Glutamatergic neuron (in vitro differentiated cells): ENCODE measurements at places on chromosomes 11 and 22. TPM values are rescaled to one million over a fixed set of nuclear protein-coding genes. Genes with fewer than 3 reads are reported as not detected.

- no peak for DNase-seq
- H3K4me1 ChIP-seq: no peaks in the 10 kb centered on the region
- H3K4me3 ChIP-seq: no peak overlapping the region
- H3K27ac ChIP-seq: no peak overlapping the region
Measured at GRCh38 chr11:109993786-109994185, 99.4 kb upstream of the ZC3H12C start.

The PNPLA5 gene
- total RNA-seq: not detected

The TOM1 gene
- 40.6 TPM for total RNA-seq

DNA sequence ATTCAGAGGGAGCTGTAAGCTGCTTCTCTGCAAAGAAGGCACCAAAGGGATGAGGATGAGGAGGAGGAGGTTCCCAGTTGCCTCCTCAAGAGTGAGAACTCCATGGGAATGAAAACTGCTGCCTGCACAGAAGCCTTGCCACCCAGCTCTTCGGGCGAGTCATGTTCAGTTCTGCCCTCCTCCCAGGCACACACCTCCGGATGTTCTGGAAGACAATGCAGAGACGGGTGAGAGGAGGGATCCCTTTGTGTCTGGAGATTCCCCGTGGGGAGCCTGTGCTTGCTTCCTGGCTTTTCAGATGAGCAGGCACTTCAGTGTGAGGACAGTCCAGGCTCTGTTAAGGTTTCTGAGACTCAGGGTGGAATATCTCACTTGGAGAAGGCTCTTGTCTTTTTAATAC lies 295.6 kb downstream of the DDX10 start:
- H3K27ac ChIP-seq: no peak overlapping the region
- H3K27me3 ChIP-seq: no peaks in the 10 kb centered on the region
- no peak overlapping the region for H3K4me3 ChIP-seq

GRCh38 chr11:72833811-72834493 lies 19.7 kb downstream of the ATG16L2 start:
- H3K4me3 ChIP-seq: no peak overlapping the region
- H3K27ac ChIP-seq: no peak overlapping the region
- peaks cover 11% of the 10 kb centered on the region for H3K4me1 ChIP-seq
- H3K36me3 ChIP-seq: no peaks in the 10 kb centered on the region
- H3K27me3 ChIP-seq: peaks cover 1% of the 10 kb centered on the region
- no peak for DNase-seq

The PSMD13 gene
- total RNA-seq: 136 TPM

DNA sequence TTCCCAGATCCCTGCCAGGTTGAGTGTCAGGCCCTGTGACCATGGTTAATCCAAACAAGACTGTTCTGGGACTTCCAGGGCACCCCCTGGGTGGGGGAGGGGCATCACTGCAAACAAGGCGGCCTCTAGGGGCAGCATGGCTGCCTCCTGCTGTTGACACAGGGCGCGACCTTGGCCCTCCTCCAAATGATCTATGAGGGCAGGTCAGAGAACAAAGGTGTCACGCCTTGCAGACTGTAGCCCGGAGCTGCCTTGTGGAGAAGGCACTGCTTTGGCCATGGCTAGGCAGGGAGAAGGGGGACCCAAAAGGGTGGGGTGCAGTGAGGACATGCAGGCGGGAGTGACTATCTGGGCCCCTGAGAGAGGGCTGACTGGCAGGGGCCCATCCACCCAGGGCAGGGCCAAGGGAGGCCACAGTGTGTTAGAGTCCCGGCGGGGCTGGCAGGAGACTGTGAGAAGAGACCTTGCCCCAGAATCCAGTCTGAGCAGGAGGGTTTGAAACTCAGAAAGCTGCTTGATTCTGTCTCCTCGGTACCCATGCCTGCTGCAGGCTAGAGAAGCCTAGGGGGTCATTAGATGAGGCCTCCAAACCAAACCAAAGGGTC lies 35.6 kb downstream of the KCNC1 start:
- H3K36me3 ChIP-seq: no peaks in the 10 kb centered on the region
- peaks cover 17% of the 10 kb centered on the region for H3K4me1 ChIP-seq
- DNase-seq: peak; percentile 31

- DNase-seq: no peak
- H3K4me1 ChIP-seq: no peaks in the 10 kb centered on the region
- no peak overlapping the region for H3K4me3 ChIP-seq
- no peaks in the 10 kb centered on the region for H3K36me3 ChIP-seq
Measured at GRCh38 chr11:94193288-94193687, 64.6 kb downstream of the PANX1 start.

DNA sequence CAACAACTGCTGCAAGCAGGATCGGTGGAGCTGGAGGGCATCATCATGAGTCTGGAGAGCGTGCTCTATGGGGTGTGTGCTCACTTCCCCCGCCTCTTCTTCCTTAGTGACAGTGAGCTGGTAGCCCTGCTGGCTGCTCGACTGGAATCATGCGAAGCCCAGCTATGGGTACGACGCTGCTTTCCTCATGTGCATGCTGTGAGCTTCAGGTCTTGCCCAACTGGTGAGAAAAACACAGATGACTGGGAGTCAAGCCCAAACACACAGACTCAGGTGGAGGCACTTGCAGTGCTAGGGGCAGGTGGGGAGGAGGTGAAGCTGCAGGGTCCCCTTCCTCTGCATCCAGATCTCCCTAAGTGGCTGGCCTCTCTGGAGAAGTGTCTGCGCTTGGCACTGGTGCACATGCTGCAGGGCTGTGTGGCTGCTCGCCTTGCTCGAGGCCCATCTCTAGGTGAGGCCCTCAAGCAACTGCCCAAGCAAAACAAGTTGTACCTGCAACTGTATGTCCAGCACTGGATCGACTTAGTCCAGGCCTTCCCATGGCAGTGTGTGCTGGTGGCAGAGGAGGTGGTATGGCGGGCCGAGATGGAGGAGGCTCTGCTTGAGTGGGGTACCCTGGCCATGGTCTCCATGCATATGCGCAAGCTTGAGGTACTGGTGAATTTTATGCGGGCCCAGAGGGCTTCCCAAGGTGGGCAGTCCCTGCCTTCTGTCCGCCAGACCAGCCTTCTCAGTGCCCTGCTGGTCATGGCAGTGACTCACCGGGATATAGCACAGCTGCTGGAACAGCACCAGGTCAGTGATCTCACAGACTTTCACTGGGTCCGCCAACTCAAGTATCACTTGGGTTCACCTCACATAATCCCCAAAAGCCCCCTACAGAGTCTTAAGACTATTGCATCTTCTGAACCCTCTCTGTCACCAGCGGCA lies 48.1 kb downstream of the DNHD1 start:
- no peaks in the 10 kb centered on the region for H3K36me3 ChIP-seq
- H3K27ac ChIP-seq: no peak overlapping the region
- H3K4me3 ChIP-seq: no peak overlapping the region
- peaks cover 7% of the 10 kb centered on the region for H3K27me3 ChIP-seq

GRCh38 chr11:46003572-46003971 lies 81.1 kb downstream of the LARGE2 start:
- H3K4me1 ChIP-seq: peaks cover 10% of the 10 kb centered on the region
- no peaks in the 10 kb centered on the region for H3K36me3 ChIP-seq
- no peak for DNase-seq
- H3K27ac ChIP-seq: no peak overlapping the region
- H3K27me3 ChIP-seq: no peaks in the 10 kb centered on the region
- H3K4me3 ChIP-seq: no peak overlapping the region

DNA sequence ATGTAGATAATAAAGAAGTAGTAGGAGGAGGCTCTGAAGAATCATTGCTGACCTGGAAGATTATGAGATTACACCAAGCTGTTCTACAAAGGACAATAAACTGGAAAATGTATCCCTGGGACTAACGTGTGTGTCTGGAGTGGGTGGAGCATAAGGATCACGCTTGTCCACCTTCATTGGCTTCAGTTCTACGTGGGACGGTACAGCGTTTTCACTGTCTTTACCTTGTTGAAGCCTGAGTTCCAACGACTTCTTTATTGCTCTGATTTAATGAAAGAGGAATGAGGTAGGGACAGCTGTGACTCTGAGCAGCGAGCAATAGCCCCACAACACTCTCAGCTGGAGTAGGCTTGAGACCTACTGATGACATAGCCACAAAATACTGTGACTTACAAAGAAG lies 87.0 kb downstream of the ARHGAP42 start:
- H3K36me3 ChIP-seq: no peaks in the 10 kb centered on the region
- peak overlapping the region; percentile 26 for H3K27ac ChIP-seq
- DNase-seq: no peak
- H3K4me1 ChIP-seq: peaks cover 5% of the 10 kb centered on the region
- H3K4me3 ChIP-seq: no peak overlapping the region
- peaks cover 1% of the 10 kb centered on the region for H3K27me3 ChIP-seq

DNA sequence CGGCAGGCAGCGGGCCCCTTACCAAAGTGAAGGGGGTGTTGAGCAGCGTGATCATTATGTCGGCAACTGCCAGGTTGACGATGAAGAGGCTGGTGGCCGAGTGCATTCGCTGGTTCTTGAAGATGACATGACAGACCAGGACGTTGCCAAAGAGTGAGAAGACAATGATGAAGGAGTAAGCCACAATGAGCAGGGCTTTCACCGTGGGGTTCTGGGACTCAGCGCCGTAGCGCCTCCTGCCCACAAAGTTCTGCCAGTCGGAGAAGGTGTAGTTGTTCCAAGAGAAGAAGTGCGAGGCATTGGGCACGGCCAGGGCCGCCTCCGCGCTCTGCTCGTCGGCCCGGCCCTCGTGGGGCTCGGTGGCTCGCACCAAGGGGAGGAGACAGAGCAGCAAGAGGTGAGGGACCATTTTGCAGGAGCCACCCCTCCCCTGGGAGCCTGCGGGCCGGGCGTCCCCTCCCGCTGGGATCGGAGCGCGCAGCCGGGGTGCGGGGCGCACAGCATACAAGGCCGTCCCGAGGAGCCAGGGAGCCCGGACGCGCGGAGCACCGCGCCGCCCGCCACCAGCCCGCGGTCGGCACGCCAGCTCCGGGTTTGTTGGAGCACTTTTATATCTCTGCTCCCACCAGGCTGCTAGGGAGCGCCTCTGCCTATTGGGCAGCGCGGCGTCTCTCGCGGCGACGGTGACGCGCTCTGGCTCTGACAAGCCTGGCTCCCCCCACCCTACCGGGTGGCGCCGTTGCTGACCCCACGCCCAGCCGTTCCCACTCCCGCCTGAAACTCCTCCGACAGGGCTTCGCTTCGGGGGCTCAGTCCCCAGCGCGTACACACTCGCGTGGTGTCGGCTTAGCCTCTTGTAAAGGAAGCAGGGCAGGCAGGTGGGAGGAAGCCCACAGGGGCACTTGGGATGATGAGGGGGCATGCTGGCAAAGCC lies at the start of gene GPR83:
TSS of gene GPR83 (minus strand) at position 581 of the 934 bp plus-strand sequence. CDS start at position 409, 172 bp downstream.
- H3K4me3 ChIP-seq: peak within 1 kb of the TSS; percentile 91
- peaks cover 11% of the 10 kb centered on the region for H3K36me3 ChIP-seq
- peak; percentile 54 for DNase-seq
- H3K27ac ChIP-seq: peak within 1 kb of the TSS; percentile 36
- H3K27me3 ChIP-seq: peaks cover 16% of the 10 kb centered on the region
- peaks cover 13% of the 10 kb centered on the region for H3K4me1 ChIP-seq

GRCh38 chr11:129612447-129612961 lies 203.1 kb upstream of the TMEM45B start:
- no peaks in the 10 kb centered on the region for H3K4me1 ChIP-seq
- H3K27me3 ChIP-seq: peaks cover 2% of the 10 kb centered on the region
- H3K36me3 ChIP-seq: no peaks in the 10 kb centered on the region
- no peak for DNase-seq
- no peak overlapping the region for H3K4me3 ChIP-seq
- H3K27ac ChIP-seq: no peak overlapping the region

The B4GALNT4 gene
- 418 TPM for total RNA-seq

DNA sequence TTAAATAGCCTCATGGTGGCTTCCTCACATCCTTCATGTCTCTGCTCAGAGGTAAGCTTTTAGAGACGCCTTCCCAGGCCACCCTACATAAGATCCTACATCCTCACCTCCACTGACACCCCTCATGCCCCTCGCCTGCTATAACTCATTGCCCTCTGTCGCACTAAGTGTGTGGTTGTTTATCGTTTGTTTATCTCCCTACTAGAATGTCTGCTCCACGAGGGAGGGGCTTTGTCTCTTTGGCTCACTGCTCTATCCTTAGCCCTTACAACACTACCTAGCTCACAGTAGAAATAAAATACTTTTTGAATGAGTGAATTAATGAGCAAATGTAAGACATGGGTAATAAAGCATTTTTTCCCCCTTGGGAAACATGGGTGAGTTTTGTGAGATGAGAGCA lies 1.3 kb upstream of the CBLIF start:
- no peaks in the 10 kb centered on the region for H3K27me3 ChIP-seq
- DNase-seq: no peak
- no peaks in the 10 kb centered on the region for H3K36me3 ChIP-seq
- no peaks in the 10 kb centered on the region for H3K4me1 ChIP-seq
- H3K4me3 ChIP-seq: no peak overlapping the region
- no peak overlapping the region for H3K27ac ChIP-seq

DNA sequence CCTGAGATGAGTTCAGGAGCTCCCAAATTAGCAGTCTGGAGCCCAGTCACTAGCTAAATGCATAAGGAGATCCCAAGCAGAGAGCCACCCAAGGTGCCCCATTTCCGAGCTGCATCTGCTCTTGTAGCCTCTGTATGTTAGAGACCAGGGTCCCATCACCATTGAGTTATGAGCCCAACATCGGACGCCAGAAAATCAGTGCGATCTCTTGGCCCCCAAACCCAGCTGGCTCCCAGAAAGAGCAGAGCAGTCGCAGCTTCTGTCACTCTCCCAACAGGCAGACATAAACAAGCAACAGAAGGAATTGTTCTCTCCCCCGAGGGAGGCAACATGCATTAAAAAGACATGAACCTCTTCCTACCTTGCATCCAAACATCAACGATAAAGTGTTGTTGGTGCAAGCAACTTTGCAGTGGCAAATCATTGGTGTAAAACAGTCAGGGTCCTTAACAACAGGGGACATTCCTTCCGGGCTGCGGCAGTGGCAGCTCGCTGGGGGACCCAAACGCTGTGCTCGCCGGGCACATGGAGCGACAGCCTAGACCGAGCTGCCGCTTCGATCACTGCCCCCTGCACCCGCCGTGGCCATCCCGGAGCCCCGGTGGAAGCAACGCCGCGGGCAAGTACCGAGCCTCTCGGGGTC lies 907.1 kb downstream of the DLG2 start:
- H3K4me3 ChIP-seq: peak overlapping the region; percentile 90
- peak; percentile 63 for DNase-seq
- H3K27me3 ChIP-seq: no peaks in the 10 kb centered on the region
- H3K4me1 ChIP-seq: peaks cover 5% of the 10 kb centered on the region

GRCh38 chr11:76744186-76745043 lies 38.7 kb upstream of the TSKU start:
- H3K4me1 ChIP-seq: peaks cover 11% of the 10 kb centered on the region
- peaks cover 4% of the 10 kb centered on the region for H3K27me3 ChIP-seq
- no peak overlapping the region for H3K27ac ChIP-seq

- DNase-seq: no peak
- peaks cover 7% of the 10 kb centered on the region for H3K27me3 ChIP-seq
- no peak overlapping the region for H3K4me3 ChIP-seq
Measured at GRCh38 chr11:126149759-126150625, 61.5 kb downstream of the RPUSD4 start.

DNA sequence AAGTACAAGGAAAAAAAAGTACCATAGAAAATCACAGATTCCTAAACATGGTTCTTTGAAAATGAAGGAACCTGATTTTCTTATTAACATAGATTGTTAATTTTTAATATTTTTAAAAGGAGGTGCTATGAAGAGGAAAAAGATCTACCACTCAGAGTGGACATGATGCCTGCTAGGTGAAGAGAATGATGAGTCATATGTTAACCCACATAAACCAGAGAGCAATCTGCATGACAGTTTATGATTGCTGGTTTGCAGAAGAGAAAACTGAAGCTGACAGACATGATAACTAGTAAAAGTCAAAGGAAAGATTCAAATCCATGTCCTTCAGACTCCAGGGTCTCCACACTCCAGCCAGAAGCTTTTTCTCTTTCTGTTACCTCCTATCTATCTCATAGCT lies 1231.7 kb downstream of the LRRC4C start:
- no peak for DNase-seq
- H3K4me3 ChIP-seq: no peak overlapping the region
- H3K36me3 ChIP-seq: no peaks in the 10 kb centered on the region
- H3K27me3 ChIP-seq: no peaks in the 10 kb centered on the region
- H3K4me1 ChIP-seq: no peaks in the 10 kb centered on the region
